ENCODE measurements at places on chromosomes 2 and 18.

GRCh38 chr2:224175538-224175937 is 136.5 kb upstream of the SERPINE2 start:
- DNase-seq = no peak

GRCh38 chr18:56910967-56911366 is 235.9 kb upstream of the BOD1L2 start:
- DNase-seq = no peak

GRCh38 chr2:238802957-238803356 is 44.9 kb upstream of the TWIST2 start:
- DNase-seq = no peak

DNA sequence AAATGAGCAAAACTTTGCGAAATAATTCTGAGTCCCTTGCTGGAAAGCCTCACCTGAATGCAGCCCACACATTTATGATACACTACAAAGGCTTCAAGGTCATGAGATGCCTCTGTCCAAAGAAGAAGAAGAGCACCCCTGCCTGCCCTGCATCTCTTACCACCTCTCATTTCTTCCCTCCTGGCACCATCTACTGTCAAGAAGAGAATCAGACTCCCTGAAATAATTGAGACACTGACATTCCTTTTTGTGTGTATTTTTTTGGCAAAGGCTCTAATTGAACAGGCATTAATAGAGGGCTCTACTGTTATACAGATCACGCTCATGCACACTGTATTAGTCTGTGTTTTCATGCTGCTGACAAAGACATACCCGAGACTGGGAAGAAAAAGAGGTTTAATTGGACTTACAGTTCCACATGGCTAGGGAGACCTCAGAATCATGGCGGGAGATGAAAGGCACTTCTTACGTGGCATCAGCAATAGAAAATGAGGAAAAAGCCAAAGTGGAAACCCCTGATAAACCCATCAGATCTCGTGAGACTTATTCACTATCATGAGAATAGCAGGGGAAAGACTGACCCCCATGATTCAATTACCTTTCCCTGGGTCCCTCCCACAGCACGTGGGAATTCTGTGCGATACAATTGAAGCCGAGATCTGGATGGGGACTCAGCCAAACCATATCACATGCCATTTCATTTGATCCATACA is 176.3 kb downstream of the ALPK2 start:
- no peak for DNase-seq

DNA sequence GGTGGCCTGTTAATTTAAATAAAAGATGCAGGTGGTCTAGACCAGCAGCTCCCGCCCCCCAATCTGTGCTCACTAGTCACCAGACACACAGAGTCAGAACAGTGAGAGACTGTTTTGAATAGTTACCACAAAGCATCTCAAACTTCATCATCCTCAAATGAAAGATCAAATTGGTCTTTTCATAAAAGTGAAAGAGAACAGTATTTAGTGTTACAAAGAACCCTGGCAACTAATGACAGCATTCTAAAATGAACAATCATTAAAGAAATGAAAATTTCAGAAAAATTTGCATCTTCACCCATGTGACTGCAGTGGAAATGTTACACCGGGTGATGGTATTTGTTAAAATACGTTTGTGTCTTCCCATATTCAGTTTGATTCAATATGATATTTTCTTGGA is 65.5 kb upstream of the PMAIP1 start:
- DNase-seq = no peak

- no peak for DNase-seq
These were observed 22.3 kb downstream of the TMEM18 start for GRCh38 chr2:654896-655295.

DNA sequence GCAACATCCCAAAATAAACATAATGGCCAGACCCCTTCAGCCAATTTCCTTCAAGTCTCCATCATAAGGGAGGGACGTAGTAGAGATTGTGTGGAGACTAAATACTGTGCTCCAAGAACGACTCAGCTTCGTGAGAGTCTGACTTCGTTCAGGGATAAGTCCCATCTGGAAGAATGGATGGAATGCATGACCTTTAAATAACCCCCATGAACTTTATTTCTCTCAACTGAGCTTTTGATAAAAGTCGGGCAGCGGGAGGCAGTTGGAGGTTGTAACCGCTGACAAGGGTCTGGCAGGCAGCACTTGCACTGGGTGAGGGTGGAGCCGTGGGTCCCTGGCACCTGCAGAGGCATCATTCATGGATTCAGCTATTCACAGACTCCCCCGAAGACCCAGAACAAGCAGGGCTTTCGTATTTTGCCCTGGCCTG is 115.9 kb downstream of the ZFP36L2 start:
- no peak for DNase-seq

DNA sequence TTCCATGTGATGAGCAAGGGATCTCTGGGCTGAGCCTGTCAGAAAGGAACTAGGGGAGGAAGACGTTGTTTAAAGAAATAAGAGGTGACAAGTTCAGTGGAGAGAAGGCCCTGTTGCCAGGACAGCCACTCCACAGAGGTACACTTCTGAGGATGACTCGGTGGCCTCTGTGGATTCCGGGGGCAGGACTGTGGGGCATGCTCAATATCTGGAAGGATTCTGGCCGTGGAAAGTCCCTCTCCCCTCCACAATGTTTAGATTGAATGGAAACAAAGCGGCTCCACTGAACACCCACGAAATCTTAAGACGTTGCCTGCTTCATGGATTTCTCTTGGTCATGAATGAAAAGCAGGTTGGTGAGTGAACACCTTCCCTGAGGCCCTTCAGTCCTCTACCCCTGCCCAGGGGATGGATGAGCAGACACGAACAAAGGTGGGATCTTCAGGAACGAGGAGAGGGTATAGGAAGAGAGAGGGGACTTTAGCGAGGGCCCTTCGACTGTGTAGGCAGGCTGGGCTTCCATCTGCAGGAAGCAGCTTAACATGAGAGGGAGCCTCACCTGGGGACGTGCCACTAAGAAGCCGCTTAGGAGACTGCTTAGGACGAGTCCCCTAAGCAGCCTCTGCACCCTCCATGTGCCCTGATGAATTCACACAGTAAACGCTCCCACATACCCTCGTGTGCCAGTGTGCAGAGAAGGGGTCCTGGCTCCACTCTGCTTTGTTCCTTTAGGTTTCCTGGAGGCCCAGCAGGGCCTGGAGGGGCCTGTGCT is 1.9 kb downstream of the NTSR2 start:
- DNase-seq = no peak

- DNase-seq = no peak
These were observed 12.5 kb upstream of the HAAO start for GRCh38 chr2:42804891-42805290.

GRCh38 chr2:214310319-214310718 is 100.5 kb upstream of the VWC2L start:
- no peak for DNase-seq

GRCh38 chr2:74051504-74051903 is 66.8 kb downstream of the TET3 start:
- DNase-seq = no peak

Data from cortex of kidney (tissue), 1 donor.